ENCODE measurements at places on chromosomes 7 and 10.
A peak's percentile ranks its signal among the peaks of the same experiment; 100 is the strongest.

- DNase-seq = no peak
Observed at GRCh38 chr7:116363637-116364432, 135.7 kb upstream of the CAV2 start.

DNA sequence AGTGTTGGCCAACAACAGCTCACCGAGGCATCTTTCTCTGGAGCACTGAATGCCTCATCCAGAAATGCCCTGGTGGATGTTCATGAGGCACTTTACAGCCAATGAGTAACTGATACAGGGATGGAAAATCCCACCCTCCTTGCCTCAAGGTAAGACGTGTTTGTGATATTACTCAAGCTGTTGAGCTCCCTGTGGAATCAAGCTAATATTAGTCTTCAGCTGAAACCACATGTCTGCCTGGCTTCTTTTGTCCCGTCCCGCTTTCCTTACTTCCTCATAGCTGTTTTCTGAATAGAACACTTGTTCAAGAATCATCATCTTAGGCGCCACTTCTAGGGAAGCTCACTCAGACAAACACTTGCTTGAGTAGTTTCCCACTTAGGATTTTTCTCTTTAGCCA is 422.4 kb downstream of the INHBA start:
- no peak for DNase-seq

- no peak for DNase-seq
Observed at GRCh38 chr10:7952266-7952665, 102.2 kb upstream of the GATA3 start.

DNA sequence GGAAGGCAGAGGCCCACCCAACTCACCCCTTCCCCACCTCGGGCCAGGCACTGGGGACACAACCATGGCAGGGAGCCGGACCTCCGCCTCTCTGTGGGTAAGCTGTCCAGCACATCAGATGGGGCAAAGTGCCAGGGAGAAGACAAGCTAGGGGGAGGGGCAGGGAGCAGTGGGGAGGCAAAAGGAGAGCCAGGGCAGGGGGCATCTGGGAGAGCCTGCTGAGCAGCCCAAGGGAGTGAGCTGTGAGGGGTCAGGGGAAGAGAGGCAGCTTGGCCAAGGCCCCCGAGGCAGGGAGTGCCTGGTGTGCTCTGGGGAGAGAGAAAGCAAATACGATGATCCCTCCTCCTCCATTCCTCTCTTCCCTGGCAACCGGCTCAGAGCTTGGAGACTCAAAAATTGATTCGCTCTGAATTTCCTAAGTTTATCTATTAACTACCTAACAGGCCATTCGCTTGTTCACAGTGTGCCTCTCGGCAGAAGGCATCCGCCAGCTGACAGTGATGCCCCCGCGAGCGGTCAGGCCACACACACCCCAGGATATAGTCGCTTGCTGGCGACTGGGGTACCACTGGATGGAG is 4.5 kb downstream of the CAMK2B start:
- DNase-seq = no peak

DNA sequence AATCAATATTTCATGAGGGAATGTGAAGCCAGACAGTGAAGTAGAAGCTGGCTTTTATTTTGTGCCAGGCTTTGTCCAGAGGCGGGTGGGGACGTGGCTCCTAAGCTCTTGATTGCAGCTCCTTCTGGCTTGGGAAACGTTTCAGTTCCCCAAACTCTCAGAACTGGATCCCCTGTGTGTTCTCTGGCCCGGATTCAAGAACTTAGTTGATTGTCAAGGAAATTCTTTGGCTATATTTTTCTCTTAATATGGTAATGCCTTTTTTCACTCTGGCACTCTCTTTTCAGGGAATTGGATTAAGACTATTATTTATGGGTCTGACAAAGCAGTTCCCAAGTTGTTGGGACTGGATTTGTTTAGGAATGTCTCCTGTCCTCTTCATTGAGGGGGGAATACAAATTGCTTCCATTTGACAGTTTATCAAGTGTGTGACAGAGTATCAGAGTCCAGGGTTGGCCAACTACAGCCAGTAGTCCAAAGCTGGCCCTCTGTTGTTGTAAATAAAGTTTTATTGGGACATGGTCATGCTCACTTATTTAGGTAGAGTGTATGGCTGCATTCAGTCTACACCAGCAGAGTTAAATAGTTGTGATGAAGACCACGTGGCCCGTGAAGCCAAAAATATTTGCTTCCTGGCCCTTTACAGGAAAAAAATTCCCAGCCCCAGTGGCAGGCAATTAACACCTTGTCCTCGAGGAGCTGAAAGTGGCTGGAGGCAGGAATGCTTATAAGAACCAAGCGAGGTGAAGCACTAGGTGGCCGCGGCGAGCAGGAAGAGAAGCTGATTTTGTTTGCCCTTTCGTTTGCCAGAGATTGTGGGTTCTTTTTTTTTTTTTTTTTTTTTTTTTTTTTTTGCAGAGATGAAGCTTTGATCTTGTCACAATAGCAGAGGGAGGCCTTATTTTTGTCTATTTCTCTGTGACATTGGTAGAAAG is 34.3 kb downstream of the HTRA1 start:
- no peak for DNase-seq

DNA sequence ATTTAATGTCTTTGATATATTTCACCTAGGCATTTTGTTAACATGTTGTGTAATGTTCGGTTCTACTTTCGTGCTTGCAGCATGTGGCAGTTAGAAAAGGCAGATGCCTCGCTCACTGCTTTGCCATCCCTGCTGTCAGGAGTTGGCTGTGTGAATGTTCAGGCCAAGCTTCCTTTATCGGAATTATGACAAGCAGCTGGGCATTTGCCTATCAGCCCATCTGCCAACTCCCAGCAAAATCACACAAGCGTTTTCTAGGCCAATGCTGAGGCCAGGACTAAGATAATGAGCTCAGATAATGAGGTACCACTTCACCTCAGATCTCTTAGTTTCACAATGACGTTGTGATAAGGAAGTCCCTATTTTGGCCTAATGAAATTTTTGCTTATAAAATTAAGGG is 212.7 kb upstream of the FAM3C start:
- no peak for DNase-seq

- DNase-seq = no peak
Observed at GRCh38 chr10:63069318-63069717, 63.8 kb upstream of the NRBF2 start.

DNA sequence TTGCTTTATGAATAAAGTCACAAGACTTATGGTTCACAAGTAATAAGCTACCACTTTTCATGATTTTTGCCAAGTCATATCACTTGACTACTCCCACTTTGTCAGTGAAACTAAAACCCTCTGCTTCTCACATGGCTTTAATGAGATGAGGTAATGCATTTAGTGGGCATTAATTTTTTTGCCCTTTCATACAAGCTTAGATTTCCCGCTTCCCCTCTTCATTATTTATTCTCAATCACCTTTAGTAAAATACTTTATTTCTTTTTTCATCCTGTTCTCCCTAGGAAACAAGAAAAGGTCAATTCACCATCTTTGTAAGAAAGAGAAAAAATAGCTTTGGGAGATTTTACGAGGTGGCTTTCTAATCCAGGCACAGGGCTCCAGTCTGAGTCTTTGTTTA is 109.6 kb upstream of the STARD3NL start:
- DNase-seq = no peak

- DNase-seq = peak; percentile 57
Observed at GRCh38 chr7:132526111-132526740, 50.0 kb downstream of the PLXNA4 start.
